CD4-positive, alpha-beta T cell treated with Interleukin-4 for 1 hour (primary cell): ENCODE measurements at places on chromosomes 11 and 22.

GRCh38 chr11:44994753-44995152 is 44.1 kb upstream of the TP53I11 start:
- DNase-seq: no peak

DNA sequence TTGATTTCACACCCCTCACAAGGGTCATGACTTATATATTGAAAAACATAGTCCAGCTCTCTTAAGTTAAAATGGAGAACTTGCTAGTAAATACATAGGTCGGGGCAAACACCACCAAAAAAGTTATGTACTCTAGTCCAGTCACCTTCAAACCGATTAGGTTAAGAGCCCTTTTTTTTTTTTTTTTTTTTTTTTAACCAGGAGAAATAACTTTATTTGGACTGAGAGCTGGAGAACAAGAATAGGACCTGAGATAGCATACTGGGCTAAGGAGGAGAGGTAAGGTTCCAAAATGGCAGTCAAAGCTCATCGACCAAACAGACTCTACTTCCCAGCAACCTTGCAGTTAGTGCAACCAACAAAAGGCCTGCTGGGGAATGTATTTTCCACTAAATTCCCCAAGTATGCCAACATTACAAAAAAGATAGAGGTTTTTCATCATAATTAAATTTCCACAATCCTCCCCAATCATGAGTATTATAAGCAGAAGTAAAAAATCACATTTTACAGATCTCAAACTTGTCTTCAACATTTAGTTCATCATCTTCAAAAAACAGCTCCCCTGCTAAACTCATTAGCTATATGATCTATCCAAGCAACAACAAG is 3.8 kb downstream of the TMEM41B start:
- DNase-seq: no peak

DNA sequence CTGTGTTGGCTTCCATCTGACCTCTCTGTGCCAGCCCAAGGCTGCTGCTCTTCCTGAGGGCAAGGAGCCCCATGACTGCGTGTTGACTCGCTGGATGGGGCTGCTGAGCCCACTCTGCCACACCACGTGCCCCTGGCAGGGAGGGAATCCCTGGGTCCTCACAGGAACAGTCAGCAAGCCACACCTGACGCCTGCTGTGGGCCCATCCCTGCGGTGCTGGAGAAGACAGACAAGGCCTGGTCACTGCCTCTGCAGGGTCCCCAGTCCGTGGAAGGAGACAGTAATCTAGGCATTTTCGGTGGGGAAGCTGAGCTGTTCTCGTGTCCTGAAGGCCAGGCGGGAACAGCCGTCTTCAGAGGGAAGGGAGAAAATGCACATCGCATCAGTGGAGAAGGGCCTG is 10.6 kb upstream of the PPP6R3 start:
- no peak for DNase-seq

GRCh38 chr11:70490208-70490607 is 91.9 kb downstream of the CTTN start:
- DNase-seq: no peak

DNA sequence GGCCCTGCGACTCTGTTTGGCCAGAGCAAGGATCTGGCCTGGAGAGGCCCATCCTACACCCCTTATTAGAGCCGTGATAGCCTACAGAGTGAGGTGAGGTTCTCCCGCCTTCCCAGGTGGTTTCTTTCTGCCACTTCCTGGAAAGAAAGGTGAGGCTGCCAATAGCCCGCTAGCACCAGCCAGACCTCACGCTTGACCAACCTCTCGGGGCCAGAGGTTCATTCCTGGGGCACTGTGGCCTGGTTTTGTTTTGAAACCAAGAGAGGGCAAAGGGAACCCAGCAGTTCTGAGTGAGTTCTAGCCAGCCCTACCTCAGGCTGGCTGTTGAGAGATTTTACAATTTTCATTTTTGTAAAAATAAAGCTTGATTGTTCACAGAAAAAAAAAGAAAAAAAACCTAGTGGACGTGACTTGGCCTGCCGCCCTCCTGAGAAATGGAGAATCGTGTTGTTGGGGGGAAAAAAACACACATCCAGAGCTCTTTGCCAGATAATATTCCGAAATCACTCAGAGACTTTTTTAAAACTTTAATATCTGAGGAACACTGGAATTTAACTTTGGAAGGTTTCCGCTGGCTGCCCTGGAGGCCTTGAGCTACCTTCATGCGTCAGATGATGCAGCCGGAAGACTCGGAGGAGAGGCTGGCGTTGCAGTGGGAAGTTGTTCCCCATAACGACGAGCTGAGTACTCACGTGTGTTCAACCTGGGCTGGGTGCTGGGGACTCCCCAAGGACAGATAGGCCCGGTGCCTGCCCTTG is 84.5 kb downstream of the BCR start:
- DNase-seq: no peak
